ENCODE measurements at places on chromosomes 5 and 9.

GRCh38 chr9:120711841-120712538 lies 2.3 kb downstream of the MEGF9 start:
- DNase-seq, result no peak

DNA sequence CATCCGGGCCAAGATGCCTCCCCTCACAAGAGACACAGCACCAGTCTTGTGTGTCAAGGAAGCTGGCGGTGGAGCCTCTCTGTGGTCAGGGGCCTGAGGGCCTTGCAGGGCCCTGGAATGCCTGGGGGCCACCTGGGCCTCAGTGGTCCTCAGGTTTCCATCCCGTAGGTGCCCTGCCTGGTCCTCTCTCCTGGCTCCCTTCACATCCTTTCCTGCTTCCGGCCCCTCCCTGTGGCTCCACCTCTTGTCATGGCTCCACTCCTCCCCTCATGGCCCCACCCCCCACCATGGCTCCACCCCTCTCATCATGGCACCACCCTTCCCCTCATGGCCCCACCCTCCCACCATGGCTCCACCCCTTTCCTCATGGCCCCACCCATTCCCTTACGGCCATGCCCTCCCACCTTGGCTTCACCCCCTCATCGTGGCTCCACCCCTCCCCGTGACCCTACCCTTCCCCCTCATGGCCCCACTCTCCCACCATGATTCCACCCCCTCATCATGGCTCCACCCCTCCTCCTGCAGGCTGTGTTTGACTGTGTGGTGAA lies 175.8 kb downstream of the CACNA1B start:
- DNase-seq, result no peak

- no peak for DNase-seq
These were observed 54.8 kb downstream of the HINT1 start for GRCh38 chr5:131110256-131110594.

GRCh38 chr9:128414461-128414860 lies 6.2 kb upstream of the CERCAM start:
- DNase-seq, result no peak

DNA sequence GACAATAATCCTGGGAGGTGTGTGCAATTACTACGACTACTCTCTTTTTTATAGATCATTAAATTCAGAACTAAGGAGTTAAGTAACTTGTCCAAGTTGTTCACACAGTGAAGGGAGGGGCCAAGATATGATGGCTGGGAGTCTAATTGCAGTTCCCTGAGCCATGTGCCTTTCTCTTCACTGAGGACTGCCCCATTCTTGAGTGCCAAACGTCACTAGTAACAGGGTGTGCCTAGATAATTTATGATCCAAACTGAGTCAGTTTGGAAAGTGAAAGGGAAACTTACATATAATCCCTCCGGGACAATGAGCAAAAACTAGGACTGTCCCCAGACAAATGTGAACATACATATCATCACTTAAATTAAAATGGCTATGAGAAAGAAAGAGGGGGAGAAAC lies 20.2 kb downstream of the IL7R start:
- no peak for DNase-seq

DNA sequence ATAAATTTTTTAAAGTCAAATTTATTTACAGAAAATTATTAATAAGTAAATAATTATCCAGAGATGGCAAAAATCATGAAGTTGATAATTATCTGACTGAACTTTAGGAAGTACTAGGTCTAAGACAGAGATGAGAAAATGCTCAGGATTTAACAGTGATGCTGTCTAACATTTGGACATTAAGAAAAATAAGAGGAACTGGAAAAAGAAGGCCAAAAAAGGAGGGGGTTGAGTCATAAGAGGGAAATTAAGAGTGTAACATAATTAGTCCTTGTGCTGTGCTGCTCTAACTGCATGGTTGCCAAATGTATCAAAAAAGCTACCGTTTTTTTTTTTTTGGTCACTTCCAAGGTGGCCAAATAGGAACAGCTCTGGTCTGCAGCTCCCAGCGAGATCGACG lies 35.4 kb upstream of the TUT7 start:
- no peak for DNase-seq

GRCh38 chr5:119383008-119383407 lies 27.2 kb downstream of the TNFAIP8 start:
- no peak for DNase-seq

DNA sequence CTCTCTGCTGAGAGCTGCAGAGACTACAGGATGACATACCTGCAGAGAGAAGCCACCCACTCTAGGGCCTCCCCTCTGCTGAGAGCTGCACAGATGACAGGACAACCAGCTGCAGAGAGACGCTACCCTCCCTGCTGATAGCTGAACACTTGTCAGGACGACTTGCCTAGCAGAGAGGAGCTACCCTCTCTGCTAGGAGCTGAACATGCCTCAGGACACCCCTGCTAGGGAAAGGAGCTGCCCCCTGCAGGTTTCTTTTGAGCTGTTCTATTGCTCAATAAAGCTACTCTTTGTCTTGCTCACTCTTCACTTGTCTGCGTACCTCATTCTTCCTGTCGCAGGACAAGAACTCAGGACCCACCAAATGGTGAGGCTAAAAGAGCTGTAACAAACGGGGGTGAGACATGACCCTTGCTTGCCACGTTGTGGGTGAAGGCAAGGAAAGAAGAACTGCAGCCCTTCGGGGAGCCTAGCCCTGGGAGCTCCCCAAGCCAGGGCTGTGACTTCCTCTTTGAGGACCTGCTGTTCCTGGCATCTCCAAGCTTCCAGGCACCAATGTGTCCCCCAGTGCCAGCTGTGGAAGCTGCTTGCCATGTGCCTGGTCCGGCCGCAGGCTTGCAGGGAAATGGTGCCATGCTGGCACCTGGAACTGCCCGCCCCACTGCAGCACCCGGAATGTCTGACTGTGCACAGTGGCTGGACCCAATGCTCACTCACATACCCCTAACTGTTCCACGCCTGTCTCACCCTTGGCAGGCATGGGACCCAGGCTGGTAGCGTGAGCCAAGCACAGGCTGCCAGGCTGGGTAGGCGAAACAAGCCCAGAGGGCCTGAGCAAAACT lies 5.1 kb upstream of the TESK1 start:
- DNase-seq, result no peak

DNA sequence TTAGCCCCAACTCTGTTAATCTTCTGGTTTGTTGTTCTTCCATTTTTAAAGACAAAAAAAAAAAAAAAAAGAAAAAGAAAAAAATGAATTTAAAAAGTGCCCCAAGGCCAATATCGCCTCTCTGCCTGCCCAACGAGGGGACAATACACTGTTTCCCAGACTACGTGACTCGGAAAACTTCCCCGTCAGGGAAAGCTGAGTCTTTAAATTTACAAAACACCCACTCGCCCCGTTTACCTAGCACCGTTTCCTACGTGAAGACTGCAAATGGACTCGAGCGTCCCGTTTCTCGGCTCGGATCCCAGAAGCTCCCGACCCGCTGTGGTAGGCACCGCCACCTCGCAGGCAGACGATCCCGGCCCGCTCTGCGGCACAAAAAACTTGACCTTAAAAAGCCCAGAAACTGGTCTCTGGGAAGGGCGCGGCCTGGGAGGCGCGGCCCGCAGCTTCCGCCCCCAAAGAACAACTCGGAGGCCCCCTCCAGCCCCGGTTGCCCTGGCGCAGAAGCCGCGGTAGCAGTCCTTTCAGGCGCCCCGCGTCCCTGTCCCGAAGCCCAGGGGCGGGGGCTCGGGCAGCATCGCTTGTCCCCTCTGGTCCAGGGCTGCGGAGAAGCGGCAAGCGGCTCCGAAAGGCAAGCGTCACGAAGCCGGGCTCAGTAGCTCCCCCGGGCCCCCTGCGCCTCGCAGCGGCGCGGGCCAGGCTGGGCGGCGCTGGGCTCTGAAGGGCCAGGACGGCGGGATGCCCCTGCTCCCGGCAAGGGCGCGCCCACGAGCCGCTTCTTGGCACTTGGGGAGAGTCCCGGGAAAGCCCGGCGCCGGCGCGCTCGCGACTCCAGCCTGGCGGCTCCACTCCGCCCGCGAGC lies at the start of gene GCNT4:
Gene GCNT4, minus strand, starts transcription at position 367 of the 862 bp plus-strand sequence. CDS start 22,521 bp downstream, outside the sequence.
- no peak for DNase-seq

DNA sequence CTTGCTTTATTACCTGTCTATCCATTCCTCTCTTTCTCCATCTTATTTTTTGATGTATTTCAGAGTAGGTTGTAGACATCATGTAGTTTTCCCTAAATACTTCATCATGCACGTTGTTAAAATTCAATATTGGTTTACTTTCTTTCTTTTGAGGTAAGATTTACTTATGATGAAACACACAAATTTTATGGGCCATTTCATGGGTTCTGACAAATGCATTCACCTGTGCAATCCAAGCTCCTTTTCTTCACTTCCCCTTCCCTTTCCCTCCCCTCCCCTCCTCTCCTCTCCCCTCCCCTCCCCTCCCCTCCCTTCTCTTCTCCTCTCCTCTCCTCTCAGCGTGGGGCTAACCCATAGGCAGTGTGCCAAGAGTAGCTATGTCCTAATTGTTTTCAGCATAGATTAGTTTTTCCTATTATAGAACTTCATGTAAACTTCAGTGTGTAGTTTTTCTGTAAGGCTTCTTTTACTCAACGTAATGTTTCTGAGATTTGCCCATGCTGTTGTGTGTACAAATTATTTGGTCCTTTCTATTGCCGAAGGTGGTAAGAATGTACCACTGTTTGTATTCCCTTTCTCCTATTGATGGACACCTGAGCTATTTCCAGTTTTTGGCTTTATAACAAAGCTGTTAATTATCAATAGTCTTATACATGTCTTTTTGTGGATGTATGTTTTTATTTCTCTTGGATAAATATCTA lies 92.9 kb upstream of the CLINT1 start:
- DNase-seq, result no peak

DNA sequence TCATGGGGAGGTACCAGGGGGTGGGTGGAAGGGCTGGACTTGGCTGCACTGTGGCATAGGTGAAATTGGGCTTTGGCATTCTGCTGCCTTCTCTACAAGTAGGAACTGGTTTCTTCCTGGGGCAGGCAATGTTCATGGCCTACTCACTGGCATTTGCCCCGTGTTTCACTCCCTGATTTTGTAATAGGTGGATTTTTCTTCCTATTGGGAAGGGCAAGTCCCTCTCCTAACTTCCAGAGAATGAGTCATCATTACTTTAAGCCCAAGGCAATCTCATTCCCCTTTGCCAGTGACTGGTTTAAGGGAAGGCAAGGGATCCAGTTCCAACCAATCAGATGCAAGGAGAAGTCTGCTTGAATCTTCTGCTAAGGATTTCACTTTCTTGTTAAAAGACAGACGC lies 67.9 kb upstream of the ANKRD55 start:
- no peak for DNase-seq

DNA sequence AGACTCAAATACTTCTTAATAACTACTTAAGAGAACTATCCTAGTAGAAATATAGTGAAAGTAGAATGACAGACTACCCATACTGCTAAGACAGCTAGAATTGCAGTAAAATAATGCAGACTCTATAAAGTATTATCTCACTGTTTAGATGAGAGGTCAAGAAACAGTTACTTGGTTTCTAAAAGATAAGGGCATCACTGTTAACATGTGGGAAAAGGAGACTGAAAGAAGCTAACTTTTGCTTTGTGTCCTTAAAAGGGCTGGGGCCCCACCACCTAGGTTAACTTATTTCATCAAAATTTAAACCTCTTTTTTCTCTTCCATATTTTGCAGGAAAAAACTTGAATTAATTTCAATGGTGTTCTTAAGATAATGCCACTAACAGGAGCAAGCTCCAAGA lies 204.3 kb downstream of the CNTLN start:
- DNase-seq, result no peak

DNA sequence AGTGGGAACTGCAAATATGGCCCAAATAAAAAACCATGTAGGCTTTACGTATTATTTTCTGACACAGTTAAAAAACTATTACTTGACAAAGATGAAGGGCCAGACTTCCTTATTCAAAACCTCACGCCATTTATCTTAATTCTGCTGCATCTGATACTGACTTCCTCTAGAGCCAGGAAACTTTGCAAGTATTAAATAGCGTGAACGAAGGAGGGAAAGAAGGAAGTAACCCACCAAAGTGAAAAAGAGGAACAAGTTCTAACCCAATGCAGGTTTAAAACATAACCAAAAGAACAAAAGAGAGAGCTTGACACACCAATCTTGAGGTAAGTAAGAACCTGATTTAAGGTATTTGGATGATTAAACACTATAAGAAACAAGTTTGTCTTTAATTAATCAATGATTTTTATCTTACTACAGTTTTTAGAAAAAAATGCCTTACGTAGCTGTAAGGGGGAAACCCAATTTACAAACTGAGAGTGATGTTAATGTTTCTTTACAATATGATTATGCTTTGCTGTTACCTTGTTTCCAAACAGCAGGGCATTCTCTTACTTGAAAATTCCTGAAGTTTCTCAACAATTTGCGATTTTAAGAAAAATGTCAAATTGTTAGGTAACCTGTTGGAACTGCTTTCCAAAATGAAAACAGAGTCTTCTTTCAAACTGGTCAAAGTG lies at the start of gene GAPT:
Gene GAPT, plus strand, starts transcription at position 220 of the 677 bp plus-strand sequence. CDS start 3,102 bp downstream, outside the sequence.
- DNase-seq, result no peak

GRCh38 chr5:52457810-52458209 lies 329.9 kb upstream of the ITGA1 start:
- no peak for DNase-seq

DNA sequence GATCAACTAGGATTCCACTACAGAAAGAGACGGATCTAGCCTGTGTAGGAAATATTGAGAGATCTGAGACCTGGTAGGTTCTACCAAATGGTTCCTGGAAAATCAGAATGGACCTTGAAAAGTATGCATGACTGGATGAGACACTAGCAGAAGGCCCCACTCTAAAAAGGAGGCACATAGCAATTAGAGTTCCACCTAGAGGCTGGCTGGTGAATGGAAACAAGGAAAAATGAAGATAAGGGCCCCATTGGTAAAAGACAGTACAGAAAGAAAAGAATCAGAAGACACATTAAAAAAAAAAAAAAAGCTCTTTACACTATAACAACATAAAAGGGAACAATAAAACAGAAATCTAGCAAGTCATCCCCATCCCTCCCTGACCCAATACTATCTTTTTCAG lies 518.5 kb downstream of the NR2F1-AS1 start:
- DNase-seq, result no peak

DNA sequence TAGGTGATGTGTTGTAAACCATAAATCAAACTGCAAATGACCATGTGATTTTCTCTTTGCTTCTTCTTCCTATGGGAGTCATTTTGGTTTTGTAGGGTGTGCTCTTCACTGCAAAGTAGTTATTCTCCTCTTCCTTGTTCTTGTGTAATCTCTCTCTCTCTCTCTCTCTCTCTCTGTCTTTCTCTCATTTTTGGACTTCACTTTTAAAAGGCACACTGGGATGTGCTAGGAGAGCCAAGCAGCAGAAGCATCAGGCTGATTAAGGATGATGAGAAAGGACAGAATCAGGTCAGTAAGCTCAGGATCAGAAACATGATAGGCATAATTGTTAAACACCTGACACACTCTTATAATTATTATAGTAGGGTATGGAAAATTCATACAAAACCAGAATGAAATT lies 505.3 kb upstream of the ZNF608 start:
- DNase-seq, result no peak

GRCh38 chr9:8872802-8873201 lies 1073.2 kb upstream of the DMAC1 start:
- no peak for DNase-seq

DNA sequence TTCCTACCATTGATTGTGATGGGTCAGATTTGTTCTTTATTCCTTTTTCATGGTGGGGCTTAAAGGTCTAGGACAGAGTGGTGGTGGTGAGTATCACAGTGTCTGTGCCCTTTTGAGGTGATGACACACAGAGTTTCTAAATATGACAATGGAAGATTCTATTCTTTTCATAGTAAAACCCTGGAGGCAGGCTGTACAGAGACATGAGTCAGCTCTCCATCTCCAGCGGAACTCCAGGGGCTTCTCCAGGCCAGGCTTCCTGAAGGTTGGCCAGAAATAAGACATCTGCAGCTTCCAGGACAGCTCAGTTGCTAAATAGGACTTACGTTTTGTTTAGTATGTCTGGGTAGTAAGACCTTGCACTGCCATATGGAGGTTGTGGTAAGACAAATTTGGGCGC lies 229.5 kb downstream of the CD180 start:
- no peak for DNase-seq
